ENCODE measurements at places on chromosomes 6 and 20.

GRCh38 chr6:26336355-26337198, 28.4 kb upstream of the BTN3A2 start:
- DNase-seq = peak; percentile 67

- DNase-seq = no peak
These were observed 280.6 kb upstream of the RUNX2 start for GRCh38 chr6:45047573-45047972.

DNA sequence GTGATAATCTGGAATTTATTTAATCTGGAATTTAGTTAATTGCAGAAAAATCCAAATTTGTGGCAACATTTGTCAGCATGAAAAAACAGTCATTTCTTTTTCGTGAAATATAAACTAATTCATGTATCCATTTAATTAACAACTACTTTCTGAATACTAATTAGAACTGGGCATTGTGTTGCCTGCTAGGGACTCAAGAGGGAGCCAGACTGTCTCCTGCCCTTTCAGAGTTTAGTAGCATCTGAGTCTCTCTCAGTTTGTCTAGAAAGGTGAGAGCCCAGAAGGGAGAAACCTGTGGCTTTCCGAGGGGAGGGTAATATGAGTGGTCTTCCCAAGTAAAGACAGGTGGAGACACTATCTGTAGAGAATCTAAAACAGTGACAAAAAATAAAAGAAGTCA, 210.9 kb upstream of the HDDC2 start:
- DNase-seq = no peak

DNA sequence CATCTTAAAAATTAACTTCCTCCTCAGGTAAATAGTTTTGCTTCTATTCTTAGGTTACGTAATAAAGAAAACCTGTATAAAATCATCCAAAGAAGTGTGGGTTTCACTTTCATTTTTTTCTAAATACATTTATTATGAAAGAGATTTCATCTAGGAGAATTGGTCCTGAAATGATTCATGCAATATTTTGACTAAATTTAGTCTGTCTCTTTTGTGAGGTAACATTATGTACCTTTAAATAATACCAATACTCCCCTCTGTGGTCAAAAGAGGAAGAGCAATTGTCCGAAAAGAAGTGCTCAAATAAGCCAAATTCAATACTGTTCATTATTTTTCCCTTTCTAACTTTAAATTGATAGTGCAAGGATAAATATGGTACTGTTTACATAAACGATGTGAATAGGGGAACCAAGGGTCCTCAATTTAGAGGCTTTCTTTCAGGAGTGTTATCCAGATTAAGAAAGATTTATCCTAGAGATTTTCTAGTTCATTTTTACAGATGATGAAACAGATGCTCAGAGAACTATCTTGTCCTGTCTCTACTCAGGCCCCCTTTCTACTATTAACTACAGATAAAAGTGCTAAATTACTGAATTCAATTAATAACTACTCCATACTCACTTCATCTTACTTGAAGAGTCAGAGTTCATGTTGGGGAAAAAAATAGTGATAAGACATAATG, 26.2 kb downstream of the CYP39A1 start:
- DNase-seq = no peak

DNA sequence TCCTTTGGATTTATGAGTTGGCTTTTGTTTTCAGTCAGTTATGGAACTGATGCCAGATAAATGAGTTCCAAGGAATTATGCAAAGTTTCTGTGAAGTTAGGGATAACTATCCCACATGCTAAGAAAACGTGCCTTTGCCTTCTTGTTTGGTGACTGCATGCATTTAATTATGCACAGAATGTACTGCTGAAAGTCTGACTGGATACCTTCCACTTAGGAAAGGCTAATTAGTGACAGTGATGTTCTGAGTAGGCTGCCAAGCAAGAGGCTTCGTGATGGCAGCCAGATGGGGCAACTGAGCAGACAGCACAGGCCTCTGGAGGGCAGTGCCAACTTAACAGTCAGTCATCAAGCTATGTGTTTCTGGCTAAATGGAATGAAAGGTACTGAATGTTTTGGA, 289.9 kb downstream of the CD109 start:
- no peak for DNase-seq

DNA sequence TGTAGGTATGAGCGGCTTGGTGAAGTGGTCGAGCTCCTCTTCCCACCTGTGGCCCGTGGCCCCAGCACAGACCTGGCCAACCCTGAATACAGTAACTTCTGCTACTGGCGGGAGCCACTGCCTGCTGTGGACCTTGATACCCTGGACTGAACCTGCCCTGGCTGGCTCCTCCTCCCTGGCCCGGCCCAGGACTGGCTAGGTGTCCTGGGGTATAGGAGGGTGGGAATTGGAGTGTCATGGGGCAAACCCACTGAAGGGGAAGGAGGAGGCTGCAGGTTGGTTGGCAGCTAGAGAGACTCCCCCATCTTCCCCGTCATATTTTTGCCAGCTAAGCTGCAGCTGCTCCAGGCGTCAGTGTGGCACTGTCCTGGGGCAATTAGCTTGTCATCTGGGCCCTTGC, 7.9 kb downstream of the EMILIN3 start:
- no peak for DNase-seq

- DNase-seq = no peak
These were observed 127.7 kb downstream of the VEGFA start for GRCh38 chr6:43897571-43898302.

GRCh38 chr6:6878887-6879585, 228.7 kb upstream of the RREB1 start:
- no peak for DNase-seq

- no peak for DNase-seq
These were observed 161.4 kb downstream of the FOXC1 start for GRCh38 chr6:1770968-1771723.

GRCh38 chr6:33652002-33652401, 30.9 kb downstream of the ITPR3 start:
- no peak for DNase-seq
